ENCODE measurements at places on chromosomes 5 and 9.

DNA sequence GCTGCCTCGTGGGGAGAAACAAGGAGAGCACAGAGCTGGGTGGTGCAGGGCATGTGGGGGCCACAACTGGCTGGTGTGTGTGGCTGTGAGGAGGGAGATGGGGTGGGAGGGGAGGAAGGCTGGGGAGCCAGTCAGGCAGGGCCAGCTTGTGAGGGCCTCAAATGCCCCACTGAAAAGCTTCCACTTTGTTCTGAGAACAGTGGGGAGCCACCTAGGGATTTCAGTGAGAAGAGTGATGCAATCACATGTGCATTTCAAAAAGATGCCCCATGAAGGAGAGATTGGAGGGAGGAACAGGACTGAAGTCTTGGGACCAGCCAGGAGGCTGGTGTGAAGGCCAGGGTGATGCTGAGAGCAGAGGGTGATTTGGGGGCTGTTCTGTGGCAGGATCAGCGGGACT, 1.3 kb downstream of the OR13J1 start:
- no peak overlapping the region for H3K4me3 ChIP-seq
- no peaks in the 10 kb centered on the region for H3K36me3 ChIP-seq
- H3K27ac ChIP-seq = no peak overlapping the region
- DNase-seq = no peak
- no peaks in the 10 kb centered on the region for H3K4me1 ChIP-seq

GRCh38 chr9:129761901-129762369, 9.1 kb upstream of the PTGES start:
- no peak overlapping the region for H3K4me3 ChIP-seq
- no peaks in the 10 kb centered on the region for H3K27me3 ChIP-seq
- H3K36me3 ChIP-seq = no peaks in the 10 kb centered on the region
- no peak for DNase-seq
- H3K27ac ChIP-seq = no peak overlapping the region

DNA sequence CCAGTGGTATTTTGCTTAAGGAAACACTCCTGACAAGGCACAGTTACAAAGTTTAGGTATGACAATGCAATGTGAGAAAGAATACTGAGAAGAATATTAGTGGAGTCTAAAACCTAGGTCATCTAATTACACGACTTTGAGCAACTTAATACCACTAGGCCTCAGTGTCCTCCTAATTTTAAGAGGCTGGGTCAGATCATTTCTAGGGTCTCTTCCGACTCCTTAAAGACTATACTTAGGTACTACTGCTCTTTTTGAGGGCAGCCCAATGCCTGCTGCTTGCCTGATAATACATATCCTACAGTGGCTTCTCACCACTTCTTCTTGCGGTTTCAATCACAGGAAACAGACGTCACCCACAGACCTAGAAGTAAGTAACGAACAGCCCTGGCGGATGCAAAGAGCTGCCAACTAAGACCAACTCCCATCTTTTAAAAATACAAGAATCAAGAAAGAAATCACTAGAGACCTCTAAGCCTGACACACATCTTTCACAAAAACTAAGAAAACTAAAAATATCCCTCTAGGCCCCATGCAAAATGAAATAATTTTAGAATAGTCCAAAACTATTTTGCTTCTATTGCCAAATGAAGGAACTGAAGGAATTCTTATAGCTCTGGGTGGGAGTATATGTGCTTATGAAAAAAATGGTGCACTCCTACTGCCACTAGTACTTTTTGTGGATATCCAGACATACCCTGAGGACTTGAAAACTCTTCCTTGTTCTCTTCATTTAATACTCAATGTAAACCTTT, 13.1 kb downstream of the DIAPH1 start:
- peak overlapping the region; percentile 90 for H3K27ac ChIP-seq
- DNase-seq = peak; percentile 83
- no peaks in the 10 kb centered on the region for H3K27me3 ChIP-seq
- peaks cover 8% of the 10 kb centered on the region for H3K36me3 ChIP-seq

GRCh38 chr5:151236888-151237287, 13.0 kb upstream of the CCDC69 start:
- H3K4me3 ChIP-seq = no peak overlapping the region
- H3K27me3 ChIP-seq = no peaks in the 10 kb centered on the region
- H3K27ac ChIP-seq = no peak overlapping the region
- DNase-seq = no peak
- H3K36me3 ChIP-seq = no peaks in the 10 kb centered on the region

- peaks cover 28% of the 10 kb centered on the region for H3K36me3 ChIP-seq
- no peak overlapping the region for H3K4me3 ChIP-seq
- H3K27ac ChIP-seq = no peak overlapping the region
- no peaks in the 10 kb centered on the region for H3K27me3 ChIP-seq
- H3K4me1 ChIP-seq = peaks cover 11% of the 10 kb centered on the region
Measured at GRCh38 chr9:137270929-137271695, 6.4 kb upstream of the TOR4A start.

DNA sequence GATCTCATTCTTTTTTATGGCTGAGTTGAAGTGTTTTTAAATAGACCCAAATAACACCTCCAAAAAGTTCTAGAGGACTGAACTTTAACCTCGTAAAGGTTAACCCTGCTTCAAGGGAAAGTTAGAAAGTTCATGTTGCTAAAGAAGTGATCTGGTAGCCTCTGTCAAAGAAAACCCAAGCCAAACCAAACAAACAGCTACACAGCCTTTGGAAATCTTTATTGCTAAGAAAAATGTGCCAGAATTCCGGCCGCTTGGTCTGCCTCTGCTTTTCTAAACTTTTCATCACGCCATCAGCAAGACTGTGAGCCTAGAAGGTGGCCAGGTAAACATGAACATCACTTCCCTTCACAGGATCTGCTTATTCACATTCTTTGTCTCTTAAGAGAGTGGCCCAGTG, 17.9 kb downstream of the FUBP3 start:
- peaks cover 2% of the 10 kb centered on the region for H3K4me1 ChIP-seq
- no peak overlapping the region for H3K27ac ChIP-seq
- no peak overlapping the region for H3K4me3 ChIP-seq
- H3K36me3 ChIP-seq = peaks cover 30% of the 10 kb centered on the region

DNA sequence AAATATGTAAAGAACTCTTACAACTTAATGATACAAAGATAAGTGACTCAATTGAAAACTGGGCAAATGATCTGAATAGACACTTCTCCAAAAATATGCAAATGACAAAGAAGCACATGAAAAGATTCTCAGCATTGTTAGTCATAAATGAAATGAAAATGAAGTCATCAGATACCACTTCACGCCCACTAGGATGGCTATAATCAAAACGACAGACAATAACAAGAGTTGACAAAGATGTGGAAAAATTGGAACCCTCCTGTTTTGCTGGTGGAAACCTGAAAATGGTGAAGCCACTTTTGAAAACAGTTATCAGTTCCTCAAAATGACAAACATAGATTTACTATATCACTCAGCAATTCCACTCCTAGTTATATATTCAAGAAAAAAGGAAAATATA, 7.9 kb upstream of the SYK start:
- H3K27ac ChIP-seq = no peak overlapping the region
- H3K27me3 ChIP-seq = peaks cover 43% of the 10 kb centered on the region
- H3K4me1 ChIP-seq = peaks cover 11% of the 10 kb centered on the region
- no peak overlapping the region for H3K4me3 ChIP-seq
- H3K36me3 ChIP-seq = no peaks in the 10 kb centered on the region
- no peak for DNase-seq

- peaks cover 16% of the 10 kb centered on the region for H3K27me3 ChIP-seq
- no peak for DNase-seq
Measured at GRCh38 chr5:175746851-175747250, 89.0 kb downstream of the HRH2 start.

DNA sequence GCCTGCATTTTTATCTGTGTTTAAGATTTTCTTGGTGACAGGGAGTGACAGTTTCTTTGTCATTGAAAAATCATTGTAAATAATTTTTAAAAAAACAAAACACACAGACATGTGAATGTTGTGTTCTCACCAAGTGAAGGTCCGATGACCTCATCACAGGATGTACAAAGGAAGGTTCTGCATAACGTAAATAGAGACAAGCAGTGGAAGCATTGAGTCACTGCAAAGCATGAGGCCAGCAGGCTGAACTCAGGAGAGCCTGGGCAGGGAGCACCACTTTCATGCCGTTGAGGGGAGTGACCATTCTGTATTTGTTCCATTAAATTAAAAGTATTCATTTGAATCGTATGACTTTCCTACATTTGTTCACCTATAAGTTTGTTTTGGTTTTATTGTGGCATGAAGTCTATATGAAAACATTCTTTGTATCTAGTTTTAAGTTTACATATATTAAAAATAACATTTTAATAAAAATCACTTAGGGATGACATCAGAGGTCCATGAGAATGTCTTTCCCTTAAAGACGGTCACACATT, 70.4 kb upstream of the TLE1 start:
- H3K4me1 ChIP-seq = no peaks in the 10 kb centered on the region
- H3K4me3 ChIP-seq = no peak overlapping the region
- H3K36me3 ChIP-seq = no peaks in the 10 kb centered on the region
- no peak overlapping the region for H3K27ac ChIP-seq

GRCh38 chr5:123156577-123157296, 67.7 kb downstream of the PRDM6 start:
- no peak for DNase-seq
- H3K27ac ChIP-seq = no peak overlapping the region
- H3K27me3 ChIP-seq = peaks cover 2% of the 10 kb centered on the region
- H3K36me3 ChIP-seq = no peaks in the 10 kb centered on the region
- no peak overlapping the region for H3K4me3 ChIP-seq

GRCh38 chr9:35556776-35557175, 48.3 kb upstream of the TESK1 start:
- H3K36me3 ChIP-seq = no peaks in the 10 kb centered on the region
- no peaks in the 10 kb centered on the region for H3K27me3 ChIP-seq
- no peak for DNase-seq
- H3K4me1 ChIP-seq = no peaks in the 10 kb centered on the region
- no peak overlapping the region for H3K4me3 ChIP-seq

GRCh38 chr5:22088517-22088916, 764.6 kb downstream of the CDH12 start:
- H3K36me3 ChIP-seq = no peaks in the 10 kb centered on the region
- no peak overlapping the region for H3K27ac ChIP-seq
- DNase-seq = no peak
- H3K27me3 ChIP-seq = no peaks in the 10 kb centered on the region
- H3K4me3 ChIP-seq = no peak overlapping the region

- peak; percentile 37 for DNase-seq
- peaks cover 33% of the 10 kb centered on the region for H3K27me3 ChIP-seq
- peaks cover 13% of the 10 kb centered on the region for H3K4me1 ChIP-seq
- H3K36me3 ChIP-seq = no peaks in the 10 kb centered on the region
Measured at GRCh38 chr5:145946112-145946861, 9.9 kb downstream of the SH3RF2 start.

DNA sequence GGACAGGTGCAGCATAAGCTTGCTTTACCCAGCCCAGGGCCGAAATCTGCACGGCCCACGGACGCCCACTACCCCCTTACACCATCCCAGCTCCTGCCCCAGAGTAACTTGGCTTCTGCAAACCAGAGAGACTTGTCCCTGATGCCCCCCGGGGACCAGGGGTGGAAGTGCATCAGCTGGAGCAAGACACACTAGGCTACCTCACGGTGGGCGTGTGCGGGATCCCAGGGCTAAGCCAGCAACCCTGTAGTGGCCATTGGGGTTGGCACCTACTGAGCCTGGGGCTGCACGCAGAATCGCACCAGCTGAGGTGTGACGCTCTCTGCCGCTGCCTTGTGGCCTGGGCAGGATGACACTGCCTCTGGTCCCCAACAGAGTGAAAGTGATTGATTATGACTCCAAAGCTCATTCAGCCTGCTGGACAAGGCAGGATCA, 6.1 kb upstream of the ZNF79 start:
- H3K27ac ChIP-seq = no peak overlapping the region
- H3K27me3 ChIP-seq = peaks cover 24% of the 10 kb centered on the region
- no peaks in the 10 kb centered on the region for H3K36me3 ChIP-seq
- peak; percentile 60 for DNase-seq
- peaks cover 7% of the 10 kb centered on the region for H3K4me1 ChIP-seq
- no peak overlapping the region for H3K4me3 ChIP-seq

GRCh38 chr5:154477382-154478223, 424 bp downstream of the HAND1 start:
- DNase-seq = no peak
- peaks cover 87% of the 10 kb centered on the region for H3K27me3 ChIP-seq
- no peaks in the 10 kb centered on the region for H3K36me3 ChIP-seq
- no peak overlapping the region for H3K4me3 ChIP-seq

GRCh38 chr9:110148384-110148783, 59.6 kb downstream of the C9orf152 start:
- peak overlapping the region; percentile 76 for H3K27ac ChIP-seq
- peaks cover 7% of the 10 kb centered on the region for H3K36me3 ChIP-seq
- H3K4me1 ChIP-seq = peaks cover 58% of the 10 kb centered on the region
- peak overlapping the region; percentile 47 for H3K4me3 ChIP-seq

GRCh38 chr9:27679338-27679737, 106.1 kb upstream of the C9orf72 start:
- H3K4me3 ChIP-seq = no peak overlapping the region
- peaks cover 3% of the 10 kb centered on the region for H3K27me3 ChIP-seq
- no peak for DNase-seq
- no peaks in the 10 kb centered on the region for H3K36me3 ChIP-seq
- H3K4me1 ChIP-seq = no peaks in the 10 kb centered on the region

DNA sequence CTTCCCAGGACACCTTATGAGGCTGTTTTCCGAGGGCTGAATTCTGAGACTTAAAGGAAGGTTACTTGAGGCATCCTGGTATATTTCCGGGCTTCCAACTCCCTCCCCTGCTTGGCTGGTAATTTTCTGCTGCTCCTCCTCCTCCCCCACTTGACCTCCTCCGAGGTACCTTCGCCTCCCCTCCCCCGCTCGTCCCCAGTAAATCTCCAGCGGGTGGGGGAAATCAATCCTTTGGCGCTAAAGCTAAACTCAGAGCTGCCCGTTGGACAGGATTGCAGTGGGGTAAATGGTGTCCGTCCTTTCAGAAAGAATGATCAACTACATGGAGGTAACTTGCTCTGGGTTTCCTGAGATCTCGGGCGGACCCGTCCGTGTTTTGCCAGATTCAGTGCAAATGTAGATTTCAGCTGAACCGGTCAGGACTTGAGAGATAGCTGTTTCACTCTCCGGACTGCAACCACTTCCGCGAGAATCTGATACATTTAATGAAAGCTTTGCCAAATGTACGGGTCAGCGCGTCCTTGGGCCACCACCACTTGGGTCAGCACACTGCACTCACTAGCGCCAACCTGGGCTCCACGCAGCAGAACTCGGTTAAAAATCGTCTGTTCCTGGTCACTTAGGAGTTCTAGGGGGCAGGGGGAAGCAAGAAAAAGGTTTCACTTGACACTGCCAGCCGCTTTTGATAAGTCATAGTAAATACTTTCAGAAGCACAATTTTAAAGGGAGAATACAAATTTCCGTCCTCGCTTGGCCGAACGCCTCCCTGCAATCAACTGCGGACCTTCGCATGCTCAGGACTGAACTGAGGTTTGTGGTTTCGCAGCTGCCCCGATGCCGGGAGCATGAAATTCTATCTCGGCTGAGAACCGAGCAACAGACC, 4.6 kb upstream of the ISL1 start:
- no peak overlapping the region for H3K27ac ChIP-seq
- H3K36me3 ChIP-seq = no peaks in the 10 kb centered on the region
- peaks cover 16% of the 10 kb centered on the region for H3K4me1 ChIP-seq
- no peak overlapping the region for H3K4me3 ChIP-seq

Data from activated naive CD4-positive, alpha-beta T cell treated with anti-CD3 and anti-CD28 coated beads for 36 hours (primary cell).